ENCODE measurements at places on chromosomes 11 and 22.
A peak's percentile ranks its signal among the peaks of the same experiment; 100 is the strongest.

GRCh38 chr11:17918049-17918605, 94.7 kb downstream of the SERGEF start:
- DNase-seq: no peak

GRCh38 chr11:62875698-62876478, 4.8 kb upstream of the SLC3A2 start:
- DNase-seq: no peak

DNA sequence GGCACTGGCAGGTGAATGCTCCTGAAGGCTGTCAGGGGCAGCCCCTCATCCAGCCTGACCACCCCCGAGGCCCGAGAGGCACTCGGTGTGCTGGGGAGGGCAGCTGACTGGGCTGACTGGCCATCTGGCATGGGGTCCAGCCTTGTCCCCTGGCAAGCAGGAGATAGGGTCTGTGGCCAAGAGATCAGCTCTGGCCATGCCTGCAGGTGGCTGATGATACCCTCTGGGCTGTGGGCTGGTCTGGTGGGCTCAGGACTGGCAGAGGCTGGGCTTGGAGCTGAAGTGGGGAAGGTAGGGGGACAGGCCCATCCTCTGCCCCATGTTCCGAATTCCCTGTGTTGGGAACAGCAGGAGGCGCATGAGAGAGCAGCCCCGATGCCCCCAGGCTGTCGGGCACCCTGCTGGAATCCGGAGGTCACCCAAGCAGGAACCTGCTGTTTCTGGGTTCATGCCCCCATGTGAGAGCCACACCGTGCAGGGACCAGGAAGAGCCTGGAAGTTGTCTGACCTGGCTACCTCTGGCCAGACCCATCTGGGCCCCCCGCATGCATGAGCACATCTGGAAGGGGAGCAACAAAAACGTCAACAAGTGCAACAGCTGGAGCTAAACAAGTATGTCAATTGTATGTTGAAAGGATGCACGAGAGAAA, 527.0 kb downstream of the TBC1D22A start:
- no peak for DNase-seq

- no peak for DNase-seq
These were observed 10.0 kb upstream of the ZNRF3 start for GRCh38 chr22:28873183-28873963.

DNA sequence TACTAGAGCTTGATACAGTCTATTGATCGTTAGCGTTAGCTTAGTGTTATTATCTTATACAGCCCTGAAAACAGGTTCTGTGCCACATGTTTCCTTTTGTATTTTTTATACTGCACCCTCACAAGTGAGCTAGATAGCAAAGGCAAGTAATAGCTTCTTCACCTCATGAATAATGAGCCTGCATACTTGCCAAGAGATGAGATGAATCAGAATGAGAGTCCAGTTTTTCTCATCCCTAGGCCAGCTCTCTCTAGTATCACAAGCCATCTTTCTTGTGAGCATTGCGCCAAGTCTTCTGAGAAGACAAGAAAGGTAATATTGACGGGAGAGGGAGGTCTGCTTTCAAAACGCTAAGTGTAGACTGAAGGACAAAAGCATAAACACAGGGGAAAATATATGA, 8.7 kb upstream of the CARD18 start:
- DNase-seq: no peak

DNA sequence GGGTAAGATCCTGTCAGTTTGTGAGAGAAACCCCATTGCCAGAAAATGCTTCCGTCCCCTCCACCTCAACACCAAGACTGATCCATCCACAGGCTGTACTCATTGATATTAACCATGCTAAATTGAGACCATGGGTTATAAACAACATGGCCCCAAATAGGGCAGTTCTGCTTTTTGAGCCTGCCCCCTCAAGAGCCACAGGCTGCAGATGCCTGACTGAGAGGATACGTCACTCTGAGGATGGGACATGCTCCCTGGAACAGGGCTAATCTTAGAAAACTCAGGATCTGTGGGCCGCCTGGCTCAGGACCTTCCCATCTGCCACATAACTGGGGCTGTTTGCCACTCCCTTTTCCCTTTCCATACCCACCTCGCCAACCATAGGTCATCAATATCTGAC, 99.8 kb downstream of the MICAL2 start:
- no peak for DNase-seq

DNA sequence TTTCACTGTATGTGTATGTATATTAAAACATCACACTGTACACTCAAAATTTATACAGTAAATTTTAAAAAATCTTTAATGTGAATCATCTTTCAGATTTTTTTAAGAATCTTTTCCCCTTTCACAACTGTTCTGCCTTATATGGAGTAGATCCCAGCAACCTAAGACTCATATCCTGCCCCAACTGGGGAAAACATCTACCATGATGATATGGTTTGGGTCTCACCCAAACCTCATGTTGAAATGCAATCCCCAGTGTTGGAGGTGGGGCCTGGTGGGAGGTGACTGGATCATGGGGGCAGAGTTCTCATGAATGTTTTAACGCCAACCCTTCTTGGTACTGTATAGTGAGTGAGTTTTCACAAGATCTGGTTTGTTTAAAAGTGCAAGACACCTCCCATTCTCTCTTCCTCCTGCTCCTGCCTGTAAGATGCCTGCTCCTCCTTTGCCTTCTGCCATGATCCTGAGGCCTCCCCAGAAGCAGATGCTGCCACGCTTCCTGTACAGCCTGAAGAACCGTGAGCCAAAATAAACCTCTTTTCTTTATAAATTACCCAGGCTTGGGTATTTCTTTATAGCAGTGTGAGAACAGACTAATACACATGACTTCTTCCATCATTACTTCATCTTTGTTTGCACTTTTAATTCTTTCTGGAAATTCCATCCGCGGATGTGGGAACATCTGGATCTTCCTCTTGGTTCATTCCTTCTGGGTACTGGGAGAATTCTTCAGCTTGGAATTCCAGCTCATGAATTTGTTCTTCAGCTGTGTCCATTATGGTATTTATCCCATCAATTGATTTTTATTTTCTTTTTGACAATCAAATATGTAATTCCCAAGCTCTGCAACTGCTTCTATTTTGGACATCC, 36.9 kb downstream of the LINC01488 start:
- DNase-seq: no peak

GRCh38 chr11:131146827-131147490, 223.5 kb upstream of the NTM start:
- no peak for DNase-seq

GRCh38 chr11:48108231-48109045, 108.2 kb upstream of the OR4B1 start:
- DNase-seq: no peak

DNA sequence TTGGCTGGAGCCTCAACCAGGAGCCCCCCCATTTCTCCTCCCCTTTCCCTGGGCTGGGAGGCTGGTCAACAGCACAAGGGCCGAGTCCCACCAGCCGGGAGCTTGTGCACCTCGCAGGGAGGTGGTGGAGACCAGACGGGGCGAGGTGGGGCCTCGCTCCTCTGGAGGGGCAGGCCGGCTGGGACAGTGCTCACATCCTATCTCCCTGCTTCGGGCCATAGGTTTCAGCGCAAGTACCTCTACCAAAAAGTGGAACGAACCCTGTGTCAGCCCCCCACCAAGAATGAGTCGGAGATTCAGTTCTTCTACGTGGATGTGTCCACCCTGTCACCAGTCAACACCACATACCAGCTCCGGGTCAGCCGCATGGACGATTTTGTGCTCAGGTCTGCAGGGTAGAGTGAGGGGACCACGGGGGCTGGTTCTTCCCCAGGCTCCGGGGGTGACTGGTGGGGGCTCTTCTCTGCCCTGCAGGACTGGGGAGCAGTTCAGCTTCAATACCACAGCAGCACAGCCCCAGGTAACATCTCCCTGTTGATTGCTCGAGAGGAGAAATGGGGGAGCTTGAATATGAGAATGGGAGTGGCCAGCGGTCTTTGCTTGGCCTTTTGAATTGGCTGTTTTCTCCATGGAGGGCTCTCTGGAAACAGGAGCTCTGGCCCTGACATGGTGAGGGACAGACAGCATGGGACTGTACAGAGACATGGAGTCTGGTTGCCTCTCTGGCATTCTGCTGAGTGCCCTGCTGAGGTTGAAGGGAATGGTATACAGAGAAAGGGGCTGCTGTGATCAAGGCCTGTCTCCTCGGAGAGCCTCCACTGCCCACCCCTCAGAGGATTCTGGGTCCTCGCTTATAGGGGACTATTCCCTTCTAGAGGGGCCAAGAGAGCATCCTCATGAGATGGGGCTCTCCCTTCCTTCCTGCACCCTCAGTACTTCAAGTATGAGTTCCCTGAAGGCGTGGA, 3.3 kb downstream of the SIDT2 start:
- DNase-seq: peak; percentile 57

- no peak for DNase-seq
These were observed 79.1 kb downstream of the PHF21B start for GRCh38 chr22:44930711-44931035.

DNA sequence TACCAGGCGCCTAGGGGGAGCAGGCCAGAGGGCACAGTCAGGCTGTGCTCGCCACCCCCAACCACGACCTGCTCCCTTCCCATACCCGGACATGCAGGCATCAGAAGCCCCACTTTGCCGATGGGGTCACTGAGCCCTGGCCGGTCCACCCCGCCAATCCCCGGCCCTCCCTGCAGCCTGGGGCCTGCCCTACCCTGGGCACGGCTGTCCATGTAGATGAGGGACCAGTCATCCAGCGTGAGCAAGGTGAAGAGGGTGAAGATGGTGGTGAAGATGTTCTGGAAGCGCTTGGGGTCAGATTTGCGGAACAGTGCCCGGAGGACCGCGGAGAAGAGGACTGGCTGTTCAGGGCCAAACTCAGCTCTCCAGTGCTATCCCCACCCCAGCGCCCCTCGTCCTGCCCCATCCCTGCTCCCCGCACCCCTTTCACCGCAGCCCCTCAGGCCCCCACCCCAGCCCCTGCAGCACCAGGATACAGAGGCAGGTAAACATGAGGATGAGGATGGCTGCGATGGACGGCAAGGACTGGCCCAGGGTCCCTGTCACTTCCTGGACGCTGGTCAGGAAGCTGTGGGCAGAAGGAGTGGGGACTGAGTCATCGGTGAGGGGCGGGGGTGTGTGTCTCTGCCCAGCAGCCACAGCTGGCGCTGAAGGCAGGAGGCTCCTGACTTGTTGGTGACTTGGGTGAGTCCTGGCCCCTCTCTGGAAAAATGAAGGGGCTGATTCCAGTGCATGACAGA, 5.5 kb downstream of the CATSPER1 start:
- no peak for DNase-seq

GRCh38 chr11:79321263-79321662, 119.6 kb downstream of the TENM4 start:
- no peak for DNase-seq

DNA sequence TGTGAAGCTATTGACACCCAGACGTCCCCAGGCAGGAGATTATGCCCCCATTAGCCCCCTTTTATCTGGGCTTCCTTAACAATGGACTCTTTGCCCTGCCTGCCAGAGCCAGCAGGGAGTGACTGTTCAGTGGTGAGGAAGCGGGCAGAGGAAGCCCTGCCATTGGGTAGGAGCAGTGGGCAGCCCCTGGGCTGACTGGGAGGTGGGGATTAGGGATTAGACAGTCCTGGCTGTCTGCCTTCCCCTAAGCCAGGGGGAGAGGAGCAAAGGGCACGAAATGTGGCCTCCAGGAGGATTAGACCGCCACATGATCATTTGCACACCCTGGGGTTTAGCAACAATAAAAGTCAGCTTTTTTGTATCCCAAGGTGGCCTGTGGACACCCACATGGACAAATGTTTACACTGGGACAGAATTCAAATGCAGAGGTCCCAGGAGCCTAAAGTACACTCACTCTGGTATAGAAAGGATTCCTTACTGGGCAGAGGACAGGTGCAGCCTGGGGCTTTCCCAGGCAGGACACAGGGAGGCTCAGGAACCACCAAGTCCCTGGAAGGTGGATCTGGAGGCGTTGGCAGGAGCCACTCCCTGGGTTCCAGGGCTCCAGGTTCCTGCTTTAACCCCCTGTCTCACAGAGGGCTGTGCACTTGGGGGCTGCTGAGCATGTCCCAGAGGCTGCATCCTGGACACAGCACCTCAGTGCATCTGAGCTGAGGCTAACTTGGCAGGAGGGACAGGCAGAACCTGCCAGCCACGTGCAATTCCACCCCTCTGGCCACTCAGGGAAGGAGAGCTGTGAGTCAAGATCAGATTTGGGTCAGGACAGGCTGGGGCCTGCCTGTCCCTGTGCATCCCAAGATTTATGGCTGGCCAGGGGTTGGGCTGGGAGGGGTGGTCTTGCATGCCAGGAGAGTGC, 2.1 kb downstream of the PNPLA3 start:
- DNase-seq: no peak

GRCh38 chr22:17785185-17786184, 11.2 kb upstream of the BID start:
- DNase-seq: no peak

DNA sequence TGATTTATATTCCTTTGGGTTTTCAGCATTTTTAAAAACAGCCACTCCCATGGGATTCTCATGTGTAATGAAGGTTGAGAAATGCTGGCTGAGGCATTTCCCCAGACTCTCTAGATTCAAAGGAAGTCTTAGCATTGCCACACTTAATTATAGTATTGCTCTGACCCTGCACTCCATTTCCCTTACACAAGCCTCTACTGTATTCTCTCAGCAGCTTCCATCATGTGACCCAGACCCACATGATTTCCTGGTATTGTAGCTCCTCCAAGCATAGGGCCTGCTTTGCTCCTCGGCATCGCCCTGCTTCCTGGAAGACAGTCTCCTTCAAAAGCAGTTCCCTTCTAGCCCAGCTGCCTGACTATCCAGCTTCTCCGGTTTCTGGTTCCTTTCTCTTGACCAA, 261.5 kb downstream of the LARGE1 start:
- no peak for DNase-seq

GRCh38 chr11:12182302-12182675, 71.9 kb downstream of the MICAL2 start:
- no peak for DNase-seq

DNA sequence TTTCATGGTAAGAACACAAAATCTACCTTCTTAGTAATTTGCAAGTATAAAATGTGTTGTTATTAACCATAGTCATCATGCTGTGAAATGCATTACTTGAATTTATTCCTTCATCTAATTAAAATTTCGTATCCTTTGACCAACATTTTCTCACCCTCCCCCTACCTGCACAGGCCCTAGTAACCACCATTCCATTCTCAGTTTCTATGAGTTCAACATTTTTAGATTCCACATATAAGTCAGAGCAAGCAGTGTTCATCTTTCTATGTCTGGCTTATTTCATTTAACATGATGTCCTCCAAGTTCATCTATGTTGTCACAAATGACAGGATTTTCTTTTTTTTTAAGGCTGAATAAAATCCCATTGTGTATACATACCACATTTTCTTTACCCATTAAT, 43.5 kb upstream of the CCDC179 start:
- DNase-seq: no peak

- no peak for DNase-seq
These were observed 41.1 kb downstream of the PACS1 start for GRCh38 chr11:66111158-66111557.

Data from right atrium auricular region (tissue), 2 donors.